RPMI7951 (cell line): ENCODE measurements at places on chromosomes 3 and 15. TPM values are rescaled to one million over a fixed set of nuclear protein-coding genes. Genes with fewer than 3 reads are reported as not detected.

The THAP10 gene
- total RNA-seq, result 8.4 and 9.0 TPM in 2 replicates

The MYH15 gene
- 0.20 and 0.24 TPM in 2 replicates for total RNA-seq

The MESP1 gene
- 1.6 and 2.5 TPM in 2 replicates for total RNA-seq

The IGSF11 gene
- 0.39 TPM in 1 of 2 replicates, not detected in the other for total RNA-seq

The TUSC7 gene
- not detected in 2 replicates for total RNA-seq

The SLC6A1 gene
- not detected in 2 replicates for total RNA-seq

The SLC22A13 gene
- 0.29 TPM in 1 of 2 replicates, not detected in the other for total RNA-seq

The WNT5A gene
- 193 and 213 TPM in 2 replicates for total RNA-seq

The ST8SIA2 gene
- 15.1 and 20.4 TPM in 2 replicates for total RNA-seq

The MAPKAPK3 gene
- total RNA-seq, result 65.7 and 75.5 TPM in 2 replicates

The NANOGP8 gene
- not detected in 2 replicates for total RNA-seq

The PLCH1 gene
- total RNA-seq, result 0.20 and 0.60 TPM in 2 replicates

The RETNLB gene
- total RNA-seq, result not detected in 2 replicates

The ZDHHC19 gene
- total RNA-seq, result not detected in 2 replicates

The CCDC39 gene
- not detected in 2 replicates for total RNA-seq

The CAMP gene
- total RNA-seq, result 0.20 TPM in 1 of 2 replicates, not detected in the other

The FAM81A gene
- total RNA-seq, result 2.4 and 4.9 TPM in 2 replicates

The THUMPD3 gene
- 48.4 and 63.3 TPM in 2 replicates for total RNA-seq

The DOCK3 gene
- 0.10 and 0.12 TPM in 2 replicates for total RNA-seq

The CYP8B1 gene
- total RNA-seq, result not detected in 2 replicates

The DUSP7 gene
- 16.9 and 18.5 TPM in 2 replicates for total RNA-seq

The MST1R gene
- 0.29 and 0.36 TPM in 2 replicates for total RNA-seq

The MEIS2 gene
- total RNA-seq, result 21.5 and 28.6 TPM in 2 replicates

The CADM2 gene
- under 0.01 TPM in 1 of 2 replicates, not detected in the other for total RNA-seq

The RSL24D1 gene
- 127 and 143 TPM in 2 replicates for total RNA-seq

The GRIP2 gene
- under 0.01 TPM in 1 of 2 replicates, not detected in the other for total RNA-seq

The SNTN gene
- total RNA-seq, result not detected in 2 replicates

The CD96 gene
- total RNA-seq, result 2.2 and 4.2 TPM in 2 replicates

The SPTBN5 gene
- 1.7 and 1.9 TPM in 2 replicates for total RNA-seq

The CHST13 gene
- total RNA-seq, result not detected in 2 replicates

The BNC1 gene
- 6.6 and 8.8 TPM in 2 replicates for total RNA-seq

The ETV5 gene
- 81.2 and 96.5 TPM in 2 replicates for total RNA-seq

The NKIRAS1 gene
- 16.7 and 18.3 TPM in 2 replicates for total RNA-seq

The GOLGA6D gene
- total RNA-seq, result not detected in 2 replicates

The CLDN18 gene
- total RNA-seq, result not detected in 2 replicates

The ERC2 gene
- 0.10 and 0.24 TPM in 2 replicates for total RNA-seq

The XCR1 gene
- total RNA-seq, result not detected in 2 replicates

The STRC gene
- not detected in 2 replicates for total RNA-seq

The UROC1 gene
- total RNA-seq, result not detected in 2 replicates

The CCR4 gene
- not detected in 2 replicates for total RNA-seq

The CNTN3 gene
- not detected in 2 replicates for total RNA-seq

The COL7A1 gene
- 110 and 141 TPM in 2 replicates for total RNA-seq

The SLC9C1 gene
- total RNA-seq, result not detected in 2 replicates

The C2CD4A gene
- not detected in 2 replicates for total RNA-seq

The MORC1 gene
- total RNA-seq, result not detected in 2 replicates

The TRIM42 gene
- not detected in 2 replicates for total RNA-seq

The AADACL2 gene
- not detected in 2 replicates for total RNA-seq

The SAMMSON gene
- 0.48 and 0.78 TPM in 2 replicates for total RNA-seq

The MAN2C1 gene
- total RNA-seq, result 35.3 and 37.1 TPM in 2 replicates
